ENCODE measurements at places on chromosomes 13 and 19.

GRCh38 chr13:31377946-31378345, 178.2 kb downstream of the B3GLCT start:
- no peak for DNase-seq

DNA sequence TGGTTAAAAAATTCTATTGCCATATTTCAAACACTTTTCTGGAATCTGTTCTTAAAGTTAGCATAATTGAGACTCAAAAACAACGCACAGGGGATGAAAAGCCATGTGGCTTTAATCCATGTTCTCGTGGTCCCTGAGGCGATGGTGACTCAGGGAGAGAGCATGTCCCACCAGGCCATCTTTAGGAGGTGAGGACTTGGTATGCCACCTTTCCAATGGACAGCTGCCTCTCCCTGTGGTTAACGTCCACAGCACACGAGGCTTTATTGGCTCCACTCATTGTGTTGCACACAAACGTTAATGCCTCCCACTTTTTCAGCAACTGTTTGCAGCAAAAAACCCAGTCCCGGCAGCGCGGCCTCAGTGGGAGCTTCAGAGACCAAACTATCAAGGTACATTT, 51.4 kb downstream of the EFNB2 start:
- DNase-seq = no peak

GRCh38 chr19:52665529-52665928, 27.4 kb upstream of the ZNF83 start:
- DNase-seq = no peak

DNA sequence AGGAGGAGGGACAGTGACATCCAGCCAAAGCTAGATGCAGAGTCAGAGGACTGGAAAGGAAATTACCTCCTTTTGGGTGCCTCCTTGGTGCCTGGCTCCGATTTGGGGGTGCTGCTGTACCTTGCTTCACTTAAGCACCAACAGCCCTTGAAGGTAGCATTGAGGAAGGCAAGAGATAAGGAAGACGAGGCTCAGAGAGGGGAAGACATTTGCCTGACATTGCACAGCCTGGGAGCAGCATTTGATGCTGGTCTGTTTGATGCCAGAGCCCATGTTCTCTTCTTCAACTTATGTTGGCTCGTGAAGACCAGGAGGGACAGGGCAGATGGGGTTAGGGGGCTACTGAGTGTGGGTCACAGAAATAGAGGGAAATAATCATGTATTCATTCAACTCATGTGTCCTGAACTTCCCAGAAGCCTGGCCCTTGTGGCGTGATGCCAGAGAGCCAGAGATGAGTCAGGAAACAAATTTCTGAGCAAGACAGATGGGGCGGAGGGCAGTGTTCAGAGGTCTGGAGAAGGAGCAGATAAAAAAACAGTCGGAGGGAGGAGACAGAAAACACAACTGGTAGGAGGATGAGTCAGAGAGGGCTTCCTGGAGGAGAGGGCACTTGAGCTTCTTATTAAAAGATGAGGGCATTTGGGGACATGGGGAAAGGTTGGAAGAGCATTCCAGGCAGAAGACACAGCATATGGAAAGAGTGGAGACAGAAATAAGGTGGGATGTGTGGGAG, 3.0 kb upstream of the C19orf81 start:
- DNase-seq = no peak

- no peak for DNase-seq
These were observed 26.3 kb downstream of the TGDS start for GRCh38 chr13:94569615-94570014.

- DNase-seq = no peak
These were observed 169.5 kb downstream of the DCLK1 start for GRCh38 chr13:35961461-35962220.

DNA sequence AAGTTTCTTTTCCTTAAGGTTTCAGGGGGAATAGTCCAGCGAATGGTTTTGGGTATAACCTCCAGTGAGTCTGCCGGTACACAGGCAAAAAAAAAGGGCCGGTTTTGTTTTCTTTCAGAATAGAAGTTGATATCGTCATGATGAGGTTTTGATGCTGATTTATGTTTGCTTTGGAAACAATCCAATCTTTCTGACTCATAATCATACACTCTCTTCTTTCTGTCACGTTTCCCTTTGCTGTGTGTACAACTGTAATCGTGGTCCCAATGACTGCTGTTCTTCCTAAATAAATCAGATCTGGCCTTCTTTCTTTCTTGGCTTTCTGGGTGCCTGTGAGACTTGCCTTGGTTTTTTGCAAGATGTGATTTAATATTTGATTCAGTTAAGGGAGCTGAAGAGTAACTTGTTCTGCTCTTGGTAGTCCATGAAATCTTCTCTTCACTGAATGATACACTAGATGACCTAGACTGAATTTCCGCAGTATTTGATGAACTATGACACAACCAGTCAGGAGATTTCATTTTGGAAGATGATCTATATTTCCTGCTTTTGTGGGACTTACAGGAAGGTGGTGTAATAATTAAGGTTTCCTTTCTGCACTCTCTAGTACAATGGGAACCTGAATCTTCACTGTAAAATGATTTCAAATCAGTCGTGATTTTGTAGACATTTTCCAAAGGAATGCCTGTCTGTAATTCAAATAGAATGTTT, 34.9 kb upstream of the METTL21C start:
- no peak for DNase-seq

DNA sequence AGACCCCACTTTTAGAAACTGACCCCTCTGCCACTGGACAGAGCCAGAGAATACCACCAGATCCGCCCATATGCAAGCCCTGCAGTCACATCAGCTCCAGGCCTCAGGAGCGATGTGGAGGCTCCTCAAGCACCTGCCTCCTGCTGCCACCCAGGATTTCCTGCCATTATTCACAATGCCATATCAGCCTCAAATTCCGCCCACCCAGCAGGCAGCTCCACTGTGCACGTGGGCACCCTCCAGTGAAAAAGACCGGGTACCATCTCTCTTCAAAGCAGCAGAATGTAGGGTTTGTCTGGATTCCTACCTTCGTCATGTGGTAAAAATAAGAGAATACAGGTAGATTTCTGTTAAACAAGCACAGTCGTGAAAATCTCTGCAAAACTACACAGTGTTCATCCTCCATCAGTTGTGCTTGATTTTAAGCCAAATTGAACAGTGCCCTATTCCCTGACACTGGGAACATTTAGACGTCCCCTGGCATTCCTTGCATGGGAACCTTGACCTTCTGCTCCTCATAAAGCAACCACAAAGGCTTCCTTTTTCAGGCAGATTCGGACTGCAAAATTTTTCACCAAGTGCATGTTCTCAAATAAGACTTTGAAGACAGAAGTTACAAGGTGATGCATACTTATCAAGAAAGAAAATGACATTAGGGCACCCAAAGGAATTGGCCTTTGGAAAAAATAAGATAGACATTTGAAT, 56.4 kb downstream of the FAM124A start:
- DNase-seq = no peak

DNA sequence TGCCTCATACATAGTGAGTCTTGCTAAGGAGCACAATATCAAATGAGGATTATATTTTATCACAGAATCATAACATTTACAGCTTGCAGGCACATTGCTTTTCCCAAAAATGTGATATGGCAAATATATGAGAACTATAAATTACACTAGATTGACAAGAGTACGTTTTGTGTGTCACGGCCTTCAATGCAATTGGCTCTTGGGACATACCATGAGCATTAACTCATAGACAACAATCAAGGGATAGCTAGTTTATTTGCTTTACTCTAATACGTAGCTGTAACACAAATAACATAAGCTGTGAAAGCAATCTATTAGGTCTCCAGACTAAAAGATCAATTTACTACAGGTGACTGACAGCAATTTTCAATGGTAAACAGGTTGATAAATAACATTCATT, 17.8 kb downstream of the LHFPL6 start:
- no peak for DNase-seq

- DNase-seq = no peak
These were observed 729.0 kb downstream of the PCDH9 start for GRCh38 chr13:66501181-66501580.

DNA sequence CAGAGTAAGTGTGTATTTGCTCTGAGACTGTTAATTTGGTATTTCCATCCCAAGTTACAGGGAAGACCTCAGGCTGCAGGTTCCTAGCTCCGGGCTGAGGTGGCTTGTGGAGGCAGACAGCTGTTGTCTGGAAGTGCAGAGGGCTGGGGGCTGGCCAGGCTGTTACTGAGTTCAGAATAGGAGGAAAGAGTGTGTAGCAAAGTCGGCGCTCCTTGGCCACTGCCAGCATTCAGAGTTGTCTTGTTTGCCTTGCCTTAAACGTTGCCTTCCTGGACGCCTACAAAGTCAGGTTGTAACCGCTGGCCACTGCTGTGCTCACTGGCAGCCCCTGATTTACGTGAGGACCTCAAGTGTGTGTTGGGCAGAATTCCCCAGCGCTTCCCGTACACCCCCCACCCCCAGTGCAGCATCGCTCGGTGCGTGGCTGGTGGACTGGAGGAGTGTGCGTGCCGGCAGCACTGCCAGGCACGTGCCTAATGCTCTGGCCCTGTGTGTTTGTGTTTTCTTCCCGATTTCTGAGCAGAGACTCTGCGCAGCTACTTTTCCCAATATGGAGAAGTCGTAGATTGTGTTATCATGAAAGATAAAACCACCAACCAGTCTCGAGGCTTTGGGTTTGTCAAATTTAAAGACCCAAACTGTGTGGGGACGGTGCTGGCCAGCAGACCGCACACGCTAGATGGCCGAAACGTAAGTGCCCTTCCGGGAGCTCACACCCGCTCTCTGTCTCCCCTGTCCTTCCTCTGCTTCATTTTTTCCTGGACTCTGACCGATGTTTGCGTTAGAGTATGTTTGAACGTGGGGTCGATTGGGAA, 10.5 kb downstream of the DAZAP1 start:
- DNase-seq = no peak

- DNase-seq = no peak
These were observed 103.7 kb upstream of the USP29 start for GRCh38 chr19:57016076-57016475.

GRCh38 chr19:43028866-43029265, 2.6 kb upstream of the PSG11 start:
- DNase-seq = no peak

GRCh38 chr13:113472355-113473025, 18.0 kb downstream of the DCUN1D2 start:
- no peak for DNase-seq

GRCh38 chr13:105925496-105925895, 610.0 kb downstream of the EFNB2 start:
- DNase-seq = no peak

GRCh38 chr19:43674596-43674995, 4.6 kb upstream of the PLAUR start:
- DNase-seq = no peak

GRCh38 chr13:39038569-39039030, 344 bp downstream of the NHLRC3 start:
- DNase-seq = peak; percentile 49

- DNase-seq = no peak
These were observed 3.9 kb upstream of the PCDH17 start for GRCh38 chr13:57627663-57628062.

- DNase-seq = no peak
These were observed 14.8 kb downstream of the RB1 start for GRCh38 chr13:48318377-48318811.

DNA sequence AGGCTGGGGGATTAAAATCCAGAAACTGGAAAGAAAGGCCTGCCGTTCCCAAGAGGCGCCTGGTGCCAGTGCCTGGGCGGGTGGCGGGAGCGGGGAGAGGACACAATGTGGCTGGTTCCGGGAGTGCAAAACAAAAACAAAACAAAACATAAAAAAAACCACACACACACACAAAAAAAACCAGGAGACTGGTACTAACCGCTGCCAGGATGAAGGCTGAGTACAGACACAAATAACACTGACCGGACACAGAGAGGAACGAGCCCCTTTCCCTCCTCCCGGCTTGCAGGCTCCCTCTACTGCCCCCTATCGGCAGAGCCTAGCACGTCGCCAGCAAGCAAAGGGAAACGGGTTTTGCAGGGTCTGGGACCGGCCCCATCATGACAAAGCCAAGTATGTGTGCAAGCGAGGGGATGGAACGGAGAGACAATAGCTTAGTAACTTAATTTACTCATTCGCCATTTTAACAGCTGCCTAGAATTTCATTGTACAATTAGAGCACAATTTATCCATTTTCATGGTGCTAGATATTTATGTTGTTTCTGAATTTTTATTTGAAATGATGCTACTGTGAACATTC, 17.9 kb upstream of the ZDHHC20 start:
- DNase-seq = peak; percentile 70

DNA sequence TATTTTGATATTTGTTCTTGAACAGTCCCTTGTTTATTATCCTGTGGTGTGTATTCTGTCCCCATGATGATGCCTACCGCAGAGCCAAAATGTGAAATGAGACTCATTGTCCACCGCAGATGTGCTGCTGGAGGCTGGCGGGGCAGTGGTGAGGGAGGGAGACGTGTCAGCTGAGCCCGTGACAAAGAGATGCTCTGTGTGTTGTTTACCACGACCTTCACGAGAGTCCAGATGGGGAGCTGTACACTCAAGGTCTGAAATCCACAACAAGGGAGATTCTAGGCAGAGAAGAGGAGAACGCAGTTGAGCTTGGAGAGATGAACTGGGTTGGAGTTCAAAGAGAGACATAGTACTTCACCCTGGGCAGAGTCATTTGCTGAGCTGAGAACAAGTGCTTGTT, 20.8 kb upstream of the AMER2 start:
- DNase-seq = no peak

- peak; percentile 68 for DNase-seq
These were observed 16.7 kb downstream of the TSKS start for GRCh38 chr19:49746206-49746958.

GRCh38 chr19:56101095-56101494, 20.0 kb downstream of the ZNF787 start:
- no peak for DNase-seq

GRCh38 chr13:110236831-110237261, 70.1 kb downstream of the COL4A1 start:
- no peak for DNase-seq

DNA sequence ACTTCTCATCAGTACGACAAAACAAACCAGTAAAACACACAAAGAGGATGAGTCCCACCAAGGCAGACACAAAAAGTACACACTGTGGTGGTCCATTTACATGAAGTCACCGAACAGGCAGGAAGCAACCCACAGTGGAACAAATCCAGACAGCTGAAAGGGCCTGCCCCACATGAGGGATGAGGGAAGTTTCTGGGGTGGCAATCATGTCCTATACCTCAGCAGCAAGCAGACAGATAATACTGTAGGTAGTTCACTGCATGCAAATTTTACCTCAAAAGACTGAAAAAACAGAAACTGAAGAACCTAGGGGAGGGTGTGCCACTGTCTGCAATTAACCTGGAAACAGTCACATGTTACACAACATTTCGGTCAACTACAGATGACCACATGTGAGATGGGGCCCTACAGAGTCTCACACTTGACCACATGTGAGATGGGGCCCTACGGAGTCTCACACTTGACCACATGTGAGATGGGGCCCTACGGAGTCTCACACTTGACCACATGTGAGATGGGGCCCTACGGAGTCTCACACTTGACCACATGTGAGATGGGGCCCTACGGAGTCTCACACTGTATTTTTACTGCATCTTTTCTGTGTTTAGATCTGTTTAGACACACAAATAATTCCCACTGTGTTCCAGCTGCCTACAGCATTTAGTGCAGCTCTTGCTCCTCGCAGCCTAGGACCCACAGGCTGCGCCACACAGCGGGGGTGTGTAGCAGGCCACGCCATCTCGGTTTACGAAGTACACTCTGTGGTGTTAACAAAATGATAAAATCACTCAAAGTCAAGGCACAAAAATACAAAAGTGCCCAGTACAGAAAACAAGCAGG, 22.2 kb downstream of the PCID2 start:
- DNase-seq = no peak

GRCh38 chr13:109400624-109401257, 385.6 kb downstream of the IRS2 start:
- DNase-seq = no peak
